Caki2 (cell line): ENCODE measurements at places on chromosomes 13 and 19. TPM values are rescaled to one million over a fixed set of nuclear protein-coding genes. Genes with fewer than 3 reads are reported as not detected.

The OSCAR gene
- not detected in 2 replicates for total RNA-seq

The DPF1 gene
- total RNA-seq: 2.3 and 3.0 TPM in 2 replicates

The CKM gene
- total RNA-seq: not detected in 2 replicates

The SIGLEC9 gene
- 1.5 TPM in 1 of 2 replicates, not detected in the other for total RNA-seq

The SH2D3A gene
- 12.9 and 22.1 TPM in 2 replicates for total RNA-seq

The ZNF442 gene
- total RNA-seq: 0.84 TPM in 2 replicates

The ZNF547 gene
- total RNA-seq: 3.1 and 8.7 TPM in 2 replicates
